Vagina (tissue), 2 donors: ENCODE measurements at places on chromosomes 2 and 18. TPM values are rescaled to one million over a fixed set of nuclear protein-coding genes. Genes with fewer than 3 reads are reported as not detected.

GRCh38 chr2:238973038-238973739 is 125.3 kb downstream of the TWIST2 start:
- H3K36me3 ChIP-seq = no peaks in the 10 kb centered on the region
- DNase-seq = no peak
- peak overlapping the region; percentile 58 for H3K27ac ChIP-seq
- no peak overlapping the region for H3K4me3 ChIP-seq
- H3K27me3 ChIP-seq = no peaks in the 10 kb centered on the region
- H3K4me1 ChIP-seq = peaks cover 15% of the 10 kb centered on the region

DNA sequence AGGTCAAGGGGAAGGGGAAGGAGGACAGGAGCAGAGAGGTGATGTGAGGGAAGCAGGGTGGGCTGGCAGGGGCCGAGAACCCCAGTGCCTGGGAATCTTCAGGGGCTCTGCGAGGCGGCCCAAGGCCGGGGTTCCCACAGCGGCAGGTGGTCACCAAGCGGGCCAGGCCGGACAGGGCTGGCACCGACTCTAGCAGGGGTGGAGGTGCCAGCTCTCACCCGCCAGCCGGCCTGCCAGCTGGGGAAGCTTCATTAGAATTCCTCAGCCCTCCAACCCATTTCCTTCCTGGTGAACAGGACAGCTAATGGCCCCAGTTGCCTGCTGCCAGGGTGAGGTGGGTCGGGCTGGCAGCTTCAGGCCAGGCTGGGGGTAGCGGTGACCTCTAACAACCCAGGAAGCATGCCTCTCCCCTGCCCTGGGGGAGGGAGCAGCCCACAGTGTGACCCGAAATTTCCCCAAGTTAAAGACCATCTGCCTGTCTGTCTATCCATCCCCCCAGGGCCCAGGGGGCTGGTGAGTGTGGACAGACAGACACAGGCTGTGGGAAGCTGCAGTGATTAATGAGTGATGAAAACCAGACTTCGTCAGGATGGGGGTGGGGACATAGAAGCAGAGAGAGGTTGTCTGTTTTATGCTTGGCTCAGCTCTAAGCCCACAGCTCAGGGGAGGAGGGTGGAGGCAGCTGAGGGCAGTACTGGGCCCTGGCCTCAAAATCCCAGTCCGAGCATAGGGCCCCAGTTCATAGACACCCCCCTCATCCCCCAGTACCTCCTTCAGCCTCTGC is 144.1 kb downstream of the ZFP36L2 start:
- no peaks in the 10 kb centered on the region for H3K36me3 ChIP-seq
- H3K4me3 ChIP-seq = no peak overlapping the region
- peaks cover 90% of the 10 kb centered on the region for H3K4me1 ChIP-seq
- no peak for DNase-seq
- H3K27me3 ChIP-seq = no peaks in the 10 kb centered on the region
- peak overlapping the region; percentile 82 for H3K27ac ChIP-seq

DNA sequence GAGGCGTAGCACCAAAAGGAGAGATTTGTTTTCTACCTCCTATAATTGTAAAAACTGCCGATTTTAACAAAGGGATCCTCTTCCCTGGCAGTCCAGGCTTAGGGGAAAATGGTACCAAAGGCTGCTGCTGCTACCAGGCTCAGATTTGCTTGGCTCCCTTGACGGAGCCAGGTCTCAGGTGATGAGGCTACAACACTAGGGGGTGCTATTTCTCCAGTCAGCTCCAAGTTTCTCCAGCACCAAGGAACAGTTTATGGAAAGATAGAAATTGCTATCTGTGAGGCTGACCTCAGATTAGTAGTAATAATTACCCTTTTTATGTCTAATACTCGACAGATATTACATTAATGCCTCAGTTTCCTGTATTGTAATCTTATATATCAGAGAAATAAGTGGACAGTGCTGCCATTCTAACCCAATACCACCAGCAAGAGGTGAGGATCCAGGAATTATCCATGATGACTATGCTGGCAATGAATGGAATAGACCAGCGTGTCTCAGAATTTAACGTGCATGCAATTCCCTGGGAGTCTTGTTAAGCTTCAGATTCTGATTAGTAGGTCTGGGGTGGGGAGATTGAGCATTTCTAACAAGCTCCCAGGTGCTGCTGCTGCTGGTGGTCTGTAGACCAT is 111.3 kb downstream of the ESCO1 start:
- no peak overlapping the region for H3K4me3 ChIP-seq
- H3K27ac ChIP-seq = no peak overlapping the region
- DNase-seq = no peak
- H3K27me3 ChIP-seq = no peaks in the 10 kb centered on the region

The FAM110C gene
- total RNA-seq = 27.3 TPM

DNA sequence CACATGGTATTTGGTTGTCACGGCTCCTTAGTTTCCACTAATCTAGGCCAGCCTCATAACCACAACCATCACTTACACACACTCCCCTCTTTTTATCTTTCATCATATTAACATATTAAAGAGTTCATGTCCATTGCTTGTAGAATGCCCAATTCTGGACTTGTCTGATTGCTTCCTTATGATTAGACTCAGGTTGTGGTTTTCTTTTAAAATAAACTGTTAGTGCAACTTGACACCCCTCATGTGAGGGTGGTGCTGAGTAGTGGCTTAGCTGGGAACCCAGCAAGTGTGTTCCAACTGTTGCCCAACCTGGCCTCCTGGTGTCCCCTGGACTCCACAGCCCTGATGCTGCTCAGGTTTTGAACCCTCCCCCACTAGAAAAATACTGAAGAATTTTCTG is 20.1 kb upstream of the CD207 start:
- no peaks in the 10 kb centered on the region for H3K27me3 ChIP-seq
- DNase-seq = no peak
- no peaks in the 10 kb centered on the region for H3K4me1 ChIP-seq
- H3K36me3 ChIP-seq = no peaks in the 10 kb centered on the region
- no peak overlapping the region for H3K4me3 ChIP-seq

The C18orf54 gene
- total RNA-seq = 1.7 TPM

DNA sequence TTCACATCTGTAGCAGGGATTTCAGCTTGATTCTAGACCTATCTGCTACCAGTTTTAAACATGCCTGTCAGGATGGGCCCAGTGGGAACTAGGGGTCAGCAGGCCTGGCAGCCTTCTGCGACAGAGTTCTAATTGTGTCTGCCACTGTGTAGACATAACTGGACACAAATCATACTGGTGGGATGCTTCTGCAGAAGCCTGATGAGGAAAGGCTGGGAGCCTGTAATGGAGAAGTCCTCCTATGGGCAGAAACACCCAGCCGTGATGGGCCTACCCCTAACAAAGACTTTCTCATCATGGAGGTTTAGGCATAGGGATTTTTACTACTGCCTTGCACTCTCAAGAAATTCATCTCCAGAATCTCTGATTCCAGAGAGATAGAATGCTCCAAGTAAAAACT is 166.9 kb downstream of the PDE11A start:
- H3K27ac ChIP-seq = no peak overlapping the region
- H3K27me3 ChIP-seq = no peaks in the 10 kb centered on the region
- H3K4me1 ChIP-seq = no peaks in the 10 kb centered on the region
- H3K4me3 ChIP-seq = no peak overlapping the region
- DNase-seq = no peak
- H3K36me3 ChIP-seq = no peaks in the 10 kb centered on the region

- no peaks in the 10 kb centered on the region for H3K36me3 ChIP-seq
- H3K27me3 ChIP-seq = no peaks in the 10 kb centered on the region
- H3K4me1 ChIP-seq = peaks cover 62% of the 10 kb centered on the region
- peak overlapping the region; percentile 99 for H3K27ac ChIP-seq
Measured at GRCh38 chr2:55048508-55049042, 1.7 kb downstream of the RTN4 start.

DNA sequence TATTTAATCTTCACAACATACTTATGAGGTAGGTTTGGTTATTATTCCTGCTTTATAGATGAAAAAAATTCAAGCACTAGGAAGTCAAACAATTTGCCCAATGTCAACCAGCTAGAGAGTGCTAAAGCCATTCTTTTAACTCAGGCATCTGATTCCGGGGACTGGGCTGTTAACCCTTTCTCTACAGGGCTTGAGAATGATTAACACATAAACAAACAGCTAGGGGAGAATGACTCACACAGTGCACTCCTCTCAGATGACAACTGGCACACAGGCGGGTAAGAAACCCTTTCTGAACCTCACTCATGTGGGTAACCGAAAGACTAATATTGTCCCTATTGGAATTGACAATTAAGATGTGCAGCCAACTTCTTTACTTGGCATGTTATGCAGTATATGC is 86.3 kb upstream of the FSHR start:
- DNase-seq = no peak
- H3K36me3 ChIP-seq = no peaks in the 10 kb centered on the region
- H3K4me1 ChIP-seq = no peaks in the 10 kb centered on the region
- H3K27me3 ChIP-seq = no peaks in the 10 kb centered on the region
- no peak overlapping the region for H3K27ac ChIP-seq

The SH3BP4 gene
- 19.2 TPM for total RNA-seq

DNA sequence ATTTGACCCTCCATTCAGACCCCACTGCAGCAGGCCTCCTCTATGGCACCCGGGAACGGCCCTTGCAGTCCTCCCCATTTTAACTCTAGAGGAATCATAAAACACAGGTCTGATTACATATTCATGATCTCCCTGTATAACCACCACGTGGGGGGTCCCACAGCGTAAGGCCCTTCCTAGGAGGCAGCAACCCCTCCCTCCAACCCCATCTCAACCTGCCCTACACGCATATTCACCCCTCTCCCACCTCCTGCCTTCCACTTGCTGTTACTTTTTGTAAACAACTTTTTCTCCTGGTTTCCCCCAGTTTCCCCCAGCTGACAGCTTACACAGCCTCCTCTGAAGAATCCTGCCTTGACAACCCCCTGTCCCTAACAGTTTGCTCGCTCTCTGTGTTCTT is 85.1 kb upstream of the FOXI3 start:
- no peaks in the 10 kb centered on the region for H3K4me1 ChIP-seq
- no peaks in the 10 kb centered on the region for H3K36me3 ChIP-seq
- no peak overlapping the region for H3K27ac ChIP-seq
- DNase-seq = peak; percentile 56

The LCLAT1 gene
- total RNA-seq = 19.6 TPM

GRCh38 chr18:36786686-36787085 is 42.1 kb downstream of the TPGS2 start:
- DNase-seq = no peak
- H3K4me3 ChIP-seq = no peak overlapping the region
- no peak overlapping the region for H3K27ac ChIP-seq
- peaks cover 15% of the 10 kb centered on the region for H3K4me1 ChIP-seq

The GDF7 gene
- 9.3 TPM for total RNA-seq

- peaks cover 8% of the 10 kb centered on the region for H3K4me1 ChIP-seq
- DNase-seq = no peak
- no peak overlapping the region for H3K27ac ChIP-seq
- H3K36me3 ChIP-seq = no peaks in the 10 kb centered on the region
- H3K4me3 ChIP-seq = no peak overlapping the region
- no peaks in the 10 kb centered on the region for H3K27me3 ChIP-seq
Measured at GRCh38 chr18:37272841-37273240, 292.8 kb downstream of the CELF4 start.

The MOGAT1 gene
- total RNA-seq = not detected

DNA sequence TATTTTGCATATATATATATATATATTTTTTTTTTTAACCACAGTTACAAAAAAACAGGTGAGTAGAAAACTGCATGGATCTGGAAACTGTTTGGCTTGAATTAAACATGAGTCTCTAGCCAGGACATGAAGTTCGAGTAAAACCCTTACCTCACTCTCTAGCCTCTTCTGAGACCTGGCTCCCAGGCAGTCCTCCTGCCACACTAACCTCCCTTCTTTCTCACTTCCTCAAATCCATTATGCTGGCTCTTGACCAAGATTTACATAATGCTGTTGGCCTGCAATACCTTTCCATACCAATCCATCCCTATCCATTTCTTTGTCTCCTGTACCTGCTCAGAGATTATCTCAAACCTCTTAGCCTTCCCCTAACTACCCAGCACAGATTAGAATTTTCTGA is 34.0 kb downstream of the PIGN start:
- H3K4me1 ChIP-seq = no peaks in the 10 kb centered on the region
- DNase-seq = no peak
- no peak overlapping the region for H3K27ac ChIP-seq
- no peaks in the 10 kb centered on the region for H3K27me3 ChIP-seq
- peaks cover 9% of the 10 kb centered on the region for H3K36me3 ChIP-seq
- H3K4me3 ChIP-seq = no peak overlapping the region

- no peaks in the 10 kb centered on the region for H3K27me3 ChIP-seq
- no peak for DNase-seq
- H3K36me3 ChIP-seq = no peaks in the 10 kb centered on the region
- no peak overlapping the region for H3K27ac ChIP-seq
Measured at GRCh38 chr2:226300196-226300886, 499.3 kb downstream of the IRS1 start.

GRCh38 chr2:63984606-63985359 is 34.4 kb downstream of the VPS54 start:
- peaks cover 6% of the 10 kb centered on the region for H3K4me1 ChIP-seq
- no peak for DNase-seq
- H3K36me3 ChIP-seq = peaks cover 10% of the 10 kb centered on the region

- no peak overlapping the region for H3K27ac ChIP-seq
- no peaks in the 10 kb centered on the region for H3K36me3 ChIP-seq
- H3K27me3 ChIP-seq = no peaks in the 10 kb centered on the region
- H3K4me1 ChIP-seq = no peaks in the 10 kb centered on the region
- H3K4me3 ChIP-seq = no peak overlapping the region
Measured at GRCh38 chr2:12014088-12014960, 267.9 kb downstream of the LPIN1 start.

GRCh38 chr2:41182961-41183360 is 731.1 kb upstream of the SLC8A1 start:
- H3K27ac ChIP-seq = no peak overlapping the region
- no peaks in the 10 kb centered on the region for H3K36me3 ChIP-seq
- H3K27me3 ChIP-seq = no peaks in the 10 kb centered on the region
- no peaks in the 10 kb centered on the region for H3K4me1 ChIP-seq

GRCh38 chr18:62438018-62438329 is 84.9 kb upstream of the ZCCHC2 start:
- no peaks in the 10 kb centered on the region for H3K36me3 ChIP-seq
- H3K27ac ChIP-seq = peak overlapping the region; percentile 67
- H3K4me3 ChIP-seq = no peak overlapping the region
- peaks cover 25% of the 10 kb centered on the region for H3K4me1 ChIP-seq
- no peak for DNase-seq

- peak overlapping the region; percentile 81 for H3K4me3 ChIP-seq
- no peaks in the 10 kb centered on the region for H3K36me3 ChIP-seq
- no peak overlapping the region for H3K27ac ChIP-seq
- no peak for DNase-seq
Measured at GRCh38 chr2:9952856-9953503, 1.5 kb downstream of the GRHL1 start.

The SLC9A4 gene
- not detected for total RNA-seq

DNA sequence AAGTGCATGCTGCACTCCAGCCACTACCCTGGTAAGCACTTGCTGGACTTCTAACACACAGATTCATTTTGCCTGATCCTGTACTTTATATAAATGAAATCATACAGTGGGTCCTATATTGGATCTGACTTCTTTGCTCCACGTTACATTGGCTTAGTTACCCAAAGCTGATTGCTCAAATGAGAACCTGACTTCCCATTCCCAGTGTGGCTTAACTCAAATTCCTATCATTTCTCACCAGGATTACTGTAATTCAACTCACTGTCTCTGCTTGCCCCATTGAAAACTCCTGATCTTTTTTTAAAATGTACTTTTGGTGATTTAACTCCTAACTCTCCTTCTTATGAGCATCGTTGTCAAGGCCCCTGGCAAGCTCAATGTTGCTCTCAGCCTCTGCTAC is 1.4 kb downstream of the RSAD2 start:
- H3K36me3 ChIP-seq = no peaks in the 10 kb centered on the region
- H3K27me3 ChIP-seq = no peaks in the 10 kb centered on the region

The COL5A2 gene
- total RNA-seq = 33.1 TPM
